H9 (cell line): ENCODE measurements at places on chromosomes 3 and 15. TPM values are rescaled to one million over a fixed set of nuclear protein-coding genes. Genes with fewer than 3 reads are reported as not detected.

DNA sequence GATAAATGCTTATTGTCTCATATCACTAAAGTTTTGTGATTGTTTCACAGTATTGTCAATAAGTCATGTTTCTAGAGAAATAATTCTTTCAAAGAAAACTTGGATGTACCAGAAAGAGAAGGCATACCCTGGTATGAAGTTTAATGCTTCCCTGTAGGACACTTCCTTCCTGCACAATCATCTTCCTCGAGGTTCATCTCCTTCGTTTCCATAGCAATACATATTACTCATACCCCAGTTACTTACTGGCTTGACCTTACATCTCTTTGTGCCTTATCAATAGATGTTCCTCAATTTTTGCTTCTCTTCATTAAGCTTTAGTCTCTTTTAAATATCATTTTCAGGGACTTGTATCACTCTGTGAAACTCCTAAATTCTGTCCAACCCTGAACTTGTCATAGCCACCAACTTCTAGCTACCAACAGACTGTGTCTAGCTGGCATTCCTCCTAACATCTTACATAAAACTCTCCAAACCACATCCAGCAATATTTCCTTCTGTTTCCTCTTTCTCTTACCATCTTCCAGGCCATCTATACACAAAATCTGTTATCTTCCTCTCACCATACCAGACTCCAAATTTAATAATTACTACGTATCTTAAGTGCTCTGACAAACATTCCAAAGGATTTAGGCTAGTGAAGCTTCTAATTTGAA lies 134.3 kb downstream of the GADL1 start:
- no peak for DNase-seq

DNA sequence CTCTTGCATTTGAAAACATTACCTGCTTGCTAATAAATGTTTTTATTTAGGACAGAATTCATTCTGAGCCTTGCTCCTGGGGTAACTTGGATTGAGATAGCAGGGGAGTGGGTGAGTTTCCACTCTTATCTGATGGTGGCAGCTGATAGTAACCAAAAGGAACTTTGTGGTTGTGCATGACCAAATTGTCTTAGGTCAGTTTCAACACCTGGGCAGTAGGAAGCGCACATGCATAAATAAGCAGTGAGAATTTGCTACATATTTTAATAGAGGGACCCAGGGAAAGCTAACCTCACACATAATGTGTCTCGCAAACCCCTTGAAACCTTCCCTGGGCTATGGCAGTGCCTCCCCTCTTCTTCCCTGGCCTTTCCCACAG lies 65.4 kb upstream of the XCR1 start:
- DNase-seq = no peak

DNA sequence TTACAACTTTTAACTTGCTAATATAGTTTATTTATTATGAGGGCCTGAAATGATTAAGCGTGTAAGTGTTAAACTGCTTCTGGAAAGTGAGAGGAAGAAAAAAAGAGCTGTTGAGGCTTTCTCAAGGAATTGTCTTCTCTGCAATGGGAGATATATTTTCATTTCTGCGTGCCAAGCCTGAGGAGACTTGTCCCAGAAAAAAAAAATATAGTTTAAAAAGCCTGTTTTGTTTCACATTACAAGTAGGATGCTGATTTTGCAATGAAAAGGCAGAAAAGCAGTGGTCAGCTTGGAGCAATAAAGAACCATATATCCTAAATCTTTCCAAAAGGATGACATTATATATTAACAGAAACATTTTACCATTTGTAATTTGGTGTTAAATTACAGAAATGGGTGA lies 115.5 kb downstream of the GMNC start:
- no peak for DNase-seq

UBAP1L gene
- total RNA-seq = 2.6 and 3.0 TPM in 2 replicates

IMPG2 gene
- 0.02 and 0.04 TPM in 2 replicates for total RNA-seq

MUC20 gene
- 0.33 TPM in 1 of 2 replicates, not detected in the other for total RNA-seq
